Stimulated activated CD4-positive, alpha-beta T cell treated with anti-CD3 and anti-CD28 coated beads, Interleukin-12 subunit alpha, Interleukin-12 subunit beta, amount 100 ng/mL, for 24 hours (primary cell): ENCODE measurements at places on chromosomes 3 and 15.

- no peak for DNase-seq
Observed at GRCh38 chr3:131981323-131981722, 53.5 kb downstream of the CPNE4 start.

- no peak for DNase-seq
Observed at GRCh38 chr3:61960976-61961375, 399.6 kb downstream of the PTPRG start.

DNA sequence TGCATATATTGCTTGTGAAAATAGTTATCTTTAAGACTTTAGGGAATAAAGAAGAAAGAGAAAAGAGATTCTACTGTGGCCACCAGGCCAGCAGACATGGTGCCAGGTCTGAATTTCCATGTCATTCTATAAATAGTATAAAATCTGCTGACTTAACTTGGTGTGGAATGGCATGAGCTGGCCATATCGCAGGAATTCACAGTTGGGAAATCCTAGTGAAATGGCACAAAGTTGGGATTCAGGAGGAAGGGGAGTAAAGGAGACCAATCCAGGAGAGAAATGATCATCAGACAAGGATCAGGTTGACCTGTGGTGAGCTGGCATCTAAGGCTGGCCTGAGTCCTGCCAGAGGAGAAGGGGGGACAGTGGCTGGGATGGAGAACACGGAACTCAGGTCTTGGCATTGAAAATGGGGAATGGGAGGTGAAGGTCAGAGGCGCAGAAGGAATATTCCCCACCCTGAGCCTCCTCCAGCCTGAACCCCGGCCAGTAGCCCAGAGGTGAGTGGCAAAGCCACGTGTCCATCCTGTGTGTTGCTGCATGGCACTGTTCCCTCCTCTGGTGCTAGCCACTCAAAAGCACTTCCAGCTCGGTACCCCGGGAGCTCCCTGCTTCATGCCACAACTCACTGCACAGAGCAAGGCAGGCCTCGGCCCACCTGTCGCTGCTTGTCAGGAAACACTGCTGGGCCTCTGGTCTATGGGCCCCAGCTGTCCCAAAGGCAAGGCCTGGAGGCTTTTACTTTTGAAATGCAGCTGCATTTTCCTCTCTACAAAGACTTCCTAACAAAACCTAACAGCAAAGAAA lies 51.4 kb downstream of the SSUH2 start:
- no peak for DNase-seq

DNA sequence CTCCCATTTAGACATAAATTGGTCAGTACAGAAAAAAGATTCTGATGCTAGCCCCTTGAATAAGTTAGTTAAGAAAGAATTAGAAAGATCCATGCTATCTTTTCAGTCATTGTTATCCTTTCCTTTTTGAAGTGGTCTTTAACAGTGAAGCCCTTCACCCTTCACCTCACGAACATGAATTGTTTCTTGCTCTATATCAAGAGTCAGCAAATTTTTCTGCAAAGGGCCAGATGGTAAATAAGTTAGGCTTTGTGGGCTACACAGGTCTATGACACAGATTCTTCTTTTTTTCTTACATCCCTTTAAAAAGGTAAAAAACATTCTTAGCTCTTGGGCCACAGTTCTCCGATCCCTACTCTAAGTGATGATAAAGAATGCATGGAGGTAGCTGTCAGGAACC lies 74.9 kb downstream of the DMXL2 start:
- no peak for DNase-seq

DNA sequence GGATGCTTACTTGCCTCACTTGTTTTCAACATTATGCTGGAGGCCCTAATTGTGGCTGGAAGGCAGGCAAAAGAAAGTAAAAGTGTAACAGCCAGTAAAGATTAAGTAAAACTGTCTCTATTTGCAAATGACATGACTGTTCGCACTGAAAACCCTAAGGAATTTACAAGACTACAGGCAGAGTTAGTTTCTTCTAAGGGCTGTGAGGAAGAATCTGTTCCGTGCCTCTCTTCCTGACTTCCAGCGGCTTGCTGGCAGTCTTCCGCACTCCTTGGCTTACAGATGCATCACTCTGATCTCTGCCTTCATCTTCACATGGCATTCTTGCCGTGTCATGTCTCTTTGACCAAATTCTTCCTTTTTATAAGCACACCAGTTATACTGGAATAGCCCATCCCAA lies 86.1 kb downstream of the DLG1 start:
- DNase-seq, result no peak

GRCh38 chr3:66095295-66096001 lies 56.7 kb upstream of the MAGI1 start:
- no peak for DNase-seq

- no peak for DNase-seq
Observed at GRCh38 chr3:41405466-41405865, 206.2 kb downstream of the CTNNB1 start.

GRCh38 chr15:90647326-90647725 lies 69.8 kb upstream of the BLM start:
- DNase-seq, result no peak

- no peak for DNase-seq
Observed at GRCh38 chr3:58012302-58012701, 4.1 kb downstream of the FLNB start.

DNA sequence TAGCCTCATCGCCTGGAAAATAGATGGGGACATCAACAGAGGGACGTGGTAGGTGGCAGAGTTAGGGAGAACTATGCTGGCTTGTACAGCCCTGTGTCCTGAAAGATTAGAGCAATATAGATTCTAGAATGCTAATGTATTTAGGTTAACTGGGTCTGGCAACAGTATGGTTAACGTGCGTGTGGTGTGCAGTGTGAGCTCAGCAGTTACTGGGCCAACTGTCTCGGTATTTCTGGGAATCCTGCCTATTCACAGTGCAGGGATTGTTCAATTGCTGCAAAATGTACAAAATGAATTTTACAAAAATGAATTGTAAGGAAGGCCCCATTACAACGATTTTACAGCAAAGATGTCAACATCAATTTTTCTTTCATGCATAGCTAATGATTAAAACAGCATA lies 20.6 kb downstream of the MEIS2 start:
- DNase-seq, result no peak

GRCh38 chr15:82931221-82931620 lies 21.3 kb downstream of the HOMER2 start:
- no peak for DNase-seq

GRCh38 chr3:71881732-71882131 lies 96.8 kb upstream of the PROK2 start:
- no peak for DNase-seq

DNA sequence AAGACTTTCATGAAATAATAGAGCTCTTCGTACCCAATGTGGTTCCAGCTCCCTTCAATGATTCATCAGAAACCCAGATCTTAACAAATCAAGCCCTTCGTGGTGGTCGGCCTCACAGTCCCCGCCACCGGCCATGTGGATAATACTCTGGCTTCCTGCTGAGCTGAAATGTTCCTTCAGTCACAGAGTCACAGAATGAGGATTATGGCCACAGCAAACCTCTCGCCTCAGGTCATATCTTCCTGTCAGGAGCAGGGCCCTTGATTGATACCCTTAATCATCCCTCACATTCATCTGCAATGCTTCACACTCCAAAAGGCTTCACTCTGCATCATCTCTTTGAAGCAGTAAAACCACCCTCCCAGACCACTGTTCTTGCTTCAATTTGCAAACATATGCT lies 452.6 kb downstream of the OCA2 start:
- no peak for DNase-seq

DNA sequence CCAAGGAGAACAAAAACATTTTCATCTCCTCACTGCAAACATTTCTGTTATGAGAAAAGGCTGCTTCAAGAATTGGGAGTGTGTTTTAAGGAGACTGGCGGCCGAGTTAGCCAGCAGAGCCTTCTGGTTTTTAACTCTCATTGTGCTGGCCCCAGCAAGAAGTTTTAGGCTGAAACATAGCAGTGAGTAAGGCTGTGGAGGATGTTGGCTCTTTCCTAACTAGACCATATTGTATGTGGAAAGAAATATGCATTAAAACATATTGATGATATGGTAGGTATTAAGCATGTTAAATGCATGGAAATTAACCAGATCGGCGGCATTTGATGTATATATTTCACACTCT lies 90.7 kb downstream of the TIGIT start:
- no peak for DNase-seq

DNA sequence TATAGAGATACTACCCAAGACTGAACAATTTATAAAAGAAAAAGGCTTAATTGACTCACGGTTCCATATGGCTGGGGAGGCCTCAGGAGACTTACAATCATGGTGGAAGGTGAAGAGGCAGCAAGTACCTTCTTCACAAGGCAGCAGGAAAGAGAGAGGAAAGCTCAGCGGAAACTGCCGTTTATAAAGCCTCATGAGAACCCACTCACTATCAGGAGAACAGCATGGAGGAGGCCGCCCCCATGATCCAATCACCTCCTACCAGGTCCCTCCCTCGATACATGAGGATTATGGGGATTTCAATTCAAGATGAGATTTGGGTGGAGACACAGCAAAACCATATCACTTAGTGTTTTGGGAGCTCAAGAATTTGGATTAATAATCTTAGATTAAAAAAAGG lies 240.2 kb downstream of the UACA start:
- DNase-seq, result no peak

DNA sequence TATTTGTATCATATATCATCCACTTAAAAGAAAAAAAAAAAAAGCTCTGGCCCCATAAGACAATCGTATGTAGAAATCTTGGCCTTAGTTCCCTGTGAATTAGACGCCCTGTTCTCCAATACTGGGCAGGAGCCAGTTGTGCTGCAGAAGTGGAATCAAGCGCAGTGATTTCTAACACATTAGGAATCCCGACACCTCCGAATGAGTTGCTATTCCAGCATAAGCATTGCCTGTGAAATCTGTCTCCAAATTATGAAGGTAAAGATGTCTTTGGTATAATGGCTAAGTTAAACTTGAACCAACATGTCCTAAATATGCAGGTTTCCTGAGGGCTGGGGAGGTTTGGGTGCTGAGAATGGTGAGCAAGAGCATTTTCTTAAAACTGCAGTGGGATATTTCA lies 199.4 kb upstream of the ARRDC4 start:
- DNase-seq, result no peak

DNA sequence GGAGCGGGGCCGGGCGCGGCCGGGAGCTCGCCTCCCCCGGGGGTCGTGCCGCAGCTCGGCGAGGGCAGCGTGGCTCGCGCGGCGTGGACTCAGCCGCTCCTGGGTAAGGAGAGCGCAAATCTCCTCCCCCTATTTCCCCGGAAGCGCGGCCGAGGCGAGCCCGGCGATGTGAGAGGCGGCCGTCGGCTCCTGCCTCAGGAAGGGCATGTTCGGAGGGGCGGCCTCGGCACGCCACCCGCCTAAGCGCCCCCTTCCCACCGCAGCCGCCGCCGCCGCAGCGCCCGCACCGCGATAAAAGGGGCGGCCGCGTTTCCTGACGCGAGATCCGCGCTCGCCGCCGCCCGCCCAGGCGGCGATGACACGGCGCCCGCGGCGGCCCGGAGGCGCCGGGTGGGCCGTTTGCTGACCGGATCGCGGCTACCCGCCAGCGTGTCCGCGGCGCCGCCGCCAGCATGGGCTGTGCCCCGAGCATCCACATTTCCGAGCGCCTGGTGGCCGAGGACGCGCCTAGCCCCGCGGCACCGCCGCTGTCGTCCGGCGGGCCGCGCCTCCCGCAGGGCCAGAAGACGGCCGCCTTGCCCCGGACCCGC lies at the start of gene PDE8A:
Gene PDE8A, plus strand, starts transcription at position 146 of the 590 bp plus-strand sequence. Its CDS starts 307 bp downstream, at position 453.
- DNase-seq, result no peak

GRCh38 chr3:43187836-43188479 lies 82.1 kb upstream of the POMGNT2 start:
- no peak for DNase-seq

DNA sequence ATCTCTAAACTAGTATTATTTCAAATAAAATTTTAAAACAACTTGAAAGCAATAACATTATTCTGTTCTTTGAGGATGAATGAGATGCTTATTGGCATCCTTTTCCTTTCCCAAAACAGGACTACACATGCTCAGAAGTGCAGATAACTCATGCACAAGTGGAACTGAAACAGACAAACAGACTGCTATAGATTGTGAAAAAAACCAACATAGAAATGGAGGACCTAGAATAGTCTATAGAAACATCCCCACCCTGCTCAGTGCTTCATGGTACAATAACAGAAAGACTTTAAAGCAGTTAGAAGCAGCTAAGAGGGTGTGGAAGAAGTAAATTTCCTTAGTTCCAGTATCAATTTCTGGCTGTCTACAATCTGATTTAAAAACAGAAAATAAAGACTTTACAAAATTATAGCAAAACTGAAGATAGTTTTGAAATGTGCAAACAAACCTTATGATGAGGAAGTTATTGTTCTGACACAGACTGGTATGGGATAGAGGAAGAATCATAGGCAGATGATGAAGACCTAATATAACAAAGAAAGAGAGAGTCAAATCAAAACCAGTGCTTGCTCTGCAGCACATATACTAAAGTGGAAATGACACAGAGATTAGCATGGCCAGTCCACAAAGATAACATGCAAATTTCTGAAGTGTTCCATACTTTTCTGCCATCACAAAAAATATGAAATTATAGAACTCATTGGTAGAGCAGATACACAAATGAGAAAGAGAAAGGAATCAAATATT lies 1025.4 kb downstream of the SQOR start:
- no peak for DNase-seq

DNA sequence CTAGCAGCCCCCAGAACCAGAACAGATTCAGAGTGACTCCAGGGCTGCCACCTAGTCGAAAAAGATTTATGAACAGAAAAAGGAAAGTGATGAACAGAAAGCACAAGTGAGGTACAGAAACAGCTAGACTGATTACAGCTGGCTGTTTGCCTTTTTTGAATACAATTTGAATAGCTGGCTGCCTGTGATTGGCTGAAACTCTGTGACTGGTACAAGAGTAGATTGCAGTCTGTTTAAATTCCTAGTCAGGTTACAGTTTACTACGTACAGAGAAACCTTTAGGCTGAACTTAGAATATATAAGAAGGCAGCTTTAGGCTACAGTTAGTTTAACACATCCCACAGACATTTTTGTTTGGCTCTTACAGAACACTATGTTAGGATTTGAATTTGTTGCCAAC lies 10.0 kb downstream of the CCDC13 start:
- DNase-seq, result no peak

- no peak for DNase-seq
Observed at GRCh38 chr3:83320726-83321125, 1559.3 kb upstream of the GBE1 start.

DNA sequence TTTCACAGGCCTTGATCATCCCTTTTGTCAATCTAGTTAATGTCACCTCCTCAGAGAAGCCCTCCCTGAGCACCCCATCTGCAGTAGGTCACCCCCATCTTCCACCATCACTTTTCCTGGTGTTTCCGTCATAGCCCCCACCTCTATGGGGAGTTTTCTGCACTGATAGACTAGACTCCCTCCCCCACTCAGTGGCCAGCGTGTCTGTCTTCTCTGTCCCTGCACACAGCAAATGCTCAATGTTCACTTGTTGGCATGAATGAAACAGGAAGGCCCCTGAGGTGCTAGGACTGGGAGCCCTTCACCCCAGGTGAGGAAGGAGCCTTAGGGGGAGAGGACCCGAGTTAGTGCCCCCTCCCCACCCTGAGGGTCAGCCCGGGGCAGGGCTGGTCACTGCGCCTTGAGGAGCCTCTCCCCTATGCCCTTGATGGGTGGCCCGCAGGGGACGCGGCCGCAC lies 15.8 kb upstream of the FANCD2 start:
- no peak for DNase-seq

GRCh38 chr3:110413266-110413665 lies 658.4 kb upstream of the NECTIN3 start:
- no peak for DNase-seq

- no peak for DNase-seq
Observed at GRCh38 chr3:976006-976405, 116.8 kb upstream of the CNTN6 start.
